Trophoblast cell (in vitro differentiated cells and primary cell): ENCODE measurements at places on chromosomes 2 and 18.

DNA sequence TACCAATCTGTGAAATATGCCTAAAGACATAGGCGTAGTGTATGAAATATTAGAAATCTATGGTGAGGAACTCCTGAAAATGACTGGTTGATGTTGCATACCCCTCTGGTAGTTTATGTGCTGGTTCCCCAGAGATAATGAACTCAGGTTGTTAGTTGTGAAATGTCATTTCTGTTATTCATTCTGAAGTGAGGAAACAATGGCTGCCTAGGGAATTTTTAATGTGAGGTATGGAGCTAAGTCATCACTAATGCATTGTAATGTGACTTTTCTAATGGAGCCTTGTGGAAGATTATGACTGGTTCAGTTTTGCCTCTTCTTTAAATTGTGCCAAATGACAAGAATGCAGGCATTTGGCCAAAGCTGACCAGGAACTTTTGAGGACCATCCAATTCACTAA lies 61.6 kb upstream of the RAB27B start:
- H3K27ac ChIP-seq, result no peak overlapping the region
- DNase-seq, result peak; percentile 58
- H3K4me3 ChIP-seq, result no peak overlapping the region
- H3K4me1 ChIP-seq, result no peaks in the 10 kb centered on the region
- no peaks in the 10 kb centered on the region for H3K36me3 ChIP-seq

GRCh38 chr18:76388891-76389423 lies 106.1 kb downstream of the ZNF516 start:
- H3K4me1 ChIP-seq, result no peaks in the 10 kb centered on the region
- no peaks in the 10 kb centered on the region for H3K36me3 ChIP-seq
- no peak overlapping the region for H3K27ac ChIP-seq
- no peak overlapping the region for H3K4me3 ChIP-seq
- DNase-seq, result no peak

- peaks cover 11% of the 10 kb centered on the region for H3K4me1 ChIP-seq
- H3K4me3 ChIP-seq, result peak overlapping the region; percentile 65
Measured at GRCh38 chr18:11689669-11690565, 853 bp downstream of the GNAL start.

- no peak overlapping the region for H3K27ac ChIP-seq
- no peak overlapping the region for H3K4me3 ChIP-seq
- no peaks in the 10 kb centered on the region for H3K27me3 ChIP-seq
- H3K36me3 ChIP-seq, result no peaks in the 10 kb centered on the region
Measured at GRCh38 chr2:201656102-201656501, 12.8 kb upstream of the TMEM237 start.

DNA sequence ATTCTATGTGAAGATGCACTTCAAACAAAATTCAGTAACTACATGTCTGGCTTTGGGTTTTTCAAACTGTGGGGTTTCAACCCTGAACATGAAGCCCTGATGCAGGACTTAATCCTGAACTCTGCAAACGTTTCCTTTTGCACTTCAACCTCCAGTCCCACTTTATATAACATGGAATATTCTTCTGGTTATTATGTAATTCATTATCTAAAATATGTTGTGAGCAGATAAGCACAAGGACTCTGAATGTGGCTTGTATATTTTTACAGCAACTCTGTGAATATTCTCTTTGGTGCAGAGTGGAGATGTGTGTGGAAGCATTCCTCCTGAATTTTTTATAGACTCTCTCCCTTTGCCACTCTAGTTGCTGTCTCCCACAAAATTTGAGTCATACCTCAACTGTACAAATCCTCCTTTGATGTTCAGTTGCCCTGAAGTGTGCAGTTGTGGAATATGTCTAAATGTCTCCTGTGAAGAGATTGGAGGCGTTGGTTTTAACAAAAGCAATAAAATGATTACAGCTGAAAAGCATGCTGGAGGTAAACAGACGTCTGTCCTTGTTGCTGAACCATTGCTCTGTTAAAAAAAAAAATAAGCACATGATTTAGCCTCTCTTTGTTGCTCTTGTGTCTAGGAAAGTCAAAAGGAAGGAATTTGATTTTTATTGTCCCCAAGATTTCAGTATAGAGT lies 205.1 kb upstream of the NRP2 start:
- no peak for DNase-seq
- no peak overlapping the region for H3K27ac ChIP-seq
- no peaks in the 10 kb centered on the region for H3K36me3 ChIP-seq
- no peaks in the 10 kb centered on the region for H3K4me1 ChIP-seq

DNA sequence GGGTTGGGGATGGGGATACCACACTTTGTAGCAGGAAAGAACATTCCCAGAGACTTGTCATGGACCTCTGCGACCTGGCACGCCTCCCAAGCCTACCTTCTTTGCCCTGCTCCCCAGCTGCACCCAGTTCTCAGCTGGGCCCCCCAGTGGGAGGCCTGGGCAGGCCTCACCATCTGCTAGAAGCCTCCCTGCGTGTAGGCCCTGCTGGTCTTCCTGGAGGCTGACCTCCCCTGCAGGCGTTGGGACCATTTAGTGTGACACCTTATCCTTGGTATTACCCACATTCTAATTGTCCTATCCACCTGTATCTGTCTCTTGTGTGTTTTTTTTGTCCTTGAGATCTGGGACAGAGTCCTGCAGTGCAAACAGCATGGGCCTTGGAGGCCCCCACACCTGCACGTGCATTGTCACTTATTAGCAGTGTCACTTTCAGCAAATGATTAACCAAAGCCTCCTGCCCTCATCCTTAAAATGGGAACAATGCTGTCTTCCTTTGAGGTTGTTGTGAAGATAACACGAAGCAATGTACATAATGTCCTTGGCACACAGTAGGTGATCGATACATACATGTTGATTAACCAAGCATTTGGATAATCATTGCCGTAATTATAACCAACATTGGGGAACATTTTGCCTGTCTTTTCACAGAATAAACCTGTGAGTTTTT lies 77.2 kb downstream of the LIPG start:
- H3K27ac ChIP-seq, result no peak overlapping the region
- no peak for DNase-seq
- no peak overlapping the region for H3K4me3 ChIP-seq
- no peaks in the 10 kb centered on the region for H3K36me3 ChIP-seq
- H3K4me1 ChIP-seq, result no peaks in the 10 kb centered on the region

DNA sequence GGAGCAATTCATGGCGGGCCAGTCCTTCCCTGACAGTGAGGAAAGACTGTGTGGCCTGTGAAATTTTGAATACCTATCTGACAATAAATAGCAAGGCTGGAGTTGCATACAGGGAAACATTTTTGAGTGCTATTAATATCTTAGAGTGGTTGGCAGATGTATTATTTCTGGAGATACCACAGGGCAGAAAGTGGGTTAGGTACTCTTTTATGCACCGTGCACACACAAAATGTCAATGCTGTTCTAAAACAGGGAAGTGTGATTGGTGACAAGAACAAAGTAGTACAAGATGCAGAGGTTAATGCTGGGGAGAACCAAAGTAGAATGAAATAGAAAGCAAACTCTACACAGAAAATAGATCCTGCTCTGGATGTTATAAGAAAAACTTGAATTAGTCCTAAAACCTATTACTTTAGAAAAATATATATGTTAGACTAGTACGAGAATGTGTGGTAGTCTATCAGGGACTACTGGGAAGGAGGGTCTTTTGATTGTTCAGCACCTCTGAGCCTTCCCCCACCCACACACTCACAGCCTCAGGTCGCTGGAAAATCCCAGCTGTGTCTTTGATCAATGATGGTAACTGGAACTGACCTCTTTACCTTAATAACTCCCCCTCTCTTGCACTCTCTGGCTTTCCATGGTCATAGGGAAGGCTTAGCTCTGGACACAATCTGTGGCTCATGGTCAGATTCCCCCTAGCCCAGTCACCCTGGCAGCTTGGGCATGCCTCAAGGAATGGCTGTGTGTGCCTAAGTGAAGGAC lies 58.2 kb downstream of the SERPINB8 start:
- no peak overlapping the region for H3K4me3 ChIP-seq
- no peaks in the 10 kb centered on the region for H3K36me3 ChIP-seq
- H3K27ac ChIP-seq, result no peak overlapping the region
- H3K4me1 ChIP-seq, result no peaks in the 10 kb centered on the region
- DNase-seq, result no peak

GRCh38 chr2:12684471-12684936 lies 32.2 kb upstream of the TRIB2 start:
- H3K27ac ChIP-seq, result no peak overlapping the region
- H3K36me3 ChIP-seq, result no peaks in the 10 kb centered on the region
- no peak for DNase-seq
- H3K4me3 ChIP-seq, result no peak overlapping the region
- no peaks in the 10 kb centered on the region for H3K4me1 ChIP-seq

- H3K4me3 ChIP-seq, result no peak overlapping the region
- no peaks in the 10 kb centered on the region for H3K27me3 ChIP-seq
- DNase-seq, result no peak
- H3K36me3 ChIP-seq, result no peaks in the 10 kb centered on the region
- no peaks in the 10 kb centered on the region for H3K4me1 ChIP-seq
- no peak overlapping the region for H3K27ac ChIP-seq
Measured at GRCh38 chr2:129768036-129768386, 211.5 kb upstream of the RAB6C start.

GRCh38 chr18:79524181-79525078 lies 128.7 kb downstream of the NFATC1 start:
- no peak overlapping the region for H3K4me3 ChIP-seq
- no peak overlapping the region for H3K27ac ChIP-seq
- H3K27me3 ChIP-seq, result no peaks in the 10 kb centered on the region
- H3K36me3 ChIP-seq, result no peaks in the 10 kb centered on the region

DNA sequence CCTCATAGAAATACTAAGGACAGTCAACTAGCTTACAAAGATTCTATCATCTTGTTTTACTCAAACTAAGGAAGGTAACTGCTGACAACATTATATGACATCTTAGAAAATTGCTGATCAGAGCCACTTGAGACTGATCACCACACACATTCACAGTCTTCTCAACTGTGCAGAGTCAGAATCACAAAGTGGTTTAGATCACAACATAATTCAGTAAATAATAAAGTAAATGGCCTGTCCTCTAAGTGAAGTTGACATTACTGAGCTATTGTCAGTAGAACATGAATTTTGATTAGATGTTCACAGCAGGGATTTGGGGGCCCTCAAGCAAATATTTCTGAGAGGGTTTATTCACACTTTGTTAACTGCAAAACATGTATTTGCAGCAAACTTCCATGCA lies 28.5 kb downstream of the NOL4 start:
- DNase-seq, result no peak
- H3K27ac ChIP-seq, result no peak overlapping the region
- no peak overlapping the region for H3K4me3 ChIP-seq

DNA sequence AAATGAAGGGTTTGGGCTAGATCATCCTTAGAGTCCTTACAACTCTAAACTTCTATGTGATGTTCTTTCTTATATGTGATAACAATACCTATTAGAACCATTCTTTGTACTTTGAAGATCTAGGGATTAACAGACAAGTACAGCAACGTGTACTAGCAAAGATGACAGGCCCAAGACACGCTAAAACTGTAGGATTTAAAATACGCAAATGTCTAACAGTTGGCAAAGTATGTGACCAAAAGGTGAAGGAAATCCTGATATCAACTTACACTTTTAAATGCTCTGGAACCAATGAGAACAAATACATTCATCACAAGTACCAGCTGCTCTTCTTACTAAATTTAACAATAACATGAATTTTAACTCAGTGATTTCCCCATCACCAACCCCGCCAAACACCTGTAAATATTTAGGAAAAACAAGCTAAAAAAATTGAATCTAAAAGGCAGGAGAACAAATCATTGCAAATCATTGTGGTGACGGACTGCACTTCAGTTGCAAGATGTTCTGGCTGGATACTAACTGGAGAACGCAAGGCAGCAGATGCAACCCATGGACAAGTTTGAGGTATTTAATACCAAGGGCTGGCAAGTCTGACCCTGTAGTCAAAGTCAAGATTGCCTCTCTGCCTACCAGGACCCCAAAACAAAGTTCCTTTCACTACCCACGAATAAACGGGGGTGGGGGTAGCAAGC lies 1.4 kb downstream of the ANKRD44 start:
- DNase-seq, result no peak
- H3K27ac ChIP-seq, result no peak overlapping the region
- no peak overlapping the region for H3K4me3 ChIP-seq

DNA sequence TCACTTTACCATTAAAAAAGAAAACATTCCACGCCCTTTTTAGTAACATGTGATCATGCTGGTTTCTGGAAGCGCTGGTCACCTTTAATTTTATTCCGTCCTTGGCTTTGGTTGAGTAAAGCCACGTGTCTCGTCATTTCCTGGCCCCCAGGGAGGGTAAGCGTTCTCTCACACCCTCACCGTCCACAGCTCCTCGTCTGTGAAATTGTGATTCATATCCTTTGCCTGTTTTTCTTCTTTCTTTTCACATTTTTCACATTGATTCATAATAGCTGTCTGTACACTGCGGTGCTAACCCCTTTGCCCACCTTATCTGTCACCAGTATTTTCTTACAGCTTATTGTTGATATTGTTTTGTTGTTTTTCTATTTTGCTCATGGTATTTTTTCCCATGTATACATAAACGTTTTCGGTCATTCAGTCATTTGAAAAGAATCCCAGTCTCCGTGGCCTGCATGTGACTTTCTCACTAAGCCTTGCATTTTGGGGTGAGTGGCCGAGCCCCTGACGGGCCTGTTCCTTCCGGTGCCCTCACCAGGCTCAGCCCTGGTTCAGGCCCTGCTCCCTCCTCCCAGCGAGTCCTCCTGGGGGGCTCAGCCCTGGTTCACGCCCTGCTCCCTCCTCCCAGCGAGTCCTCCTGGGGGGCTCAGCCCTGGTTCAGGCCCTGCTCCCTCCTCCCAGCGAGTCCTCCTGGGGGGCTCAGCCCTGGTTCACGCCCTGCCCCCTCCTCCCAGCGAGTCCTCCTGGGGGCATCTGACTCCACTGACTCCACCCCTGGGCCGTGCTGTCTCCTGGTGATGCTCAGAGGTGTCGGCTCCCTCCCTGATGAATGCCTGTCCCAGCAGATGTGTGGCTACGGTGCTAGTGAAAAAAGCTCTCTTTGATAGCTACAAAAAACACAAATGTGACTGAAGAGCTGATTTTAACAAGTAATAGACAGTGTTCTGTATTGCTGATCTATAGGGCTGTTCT lies 249.7 kb upstream of the PXDN start:
- no peak for DNase-seq
- no peaks in the 10 kb centered on the region for H3K36me3 ChIP-seq
- no peak overlapping the region for H3K4me3 ChIP-seq
- H3K4me1 ChIP-seq, result no peaks in the 10 kb centered on the region

DNA sequence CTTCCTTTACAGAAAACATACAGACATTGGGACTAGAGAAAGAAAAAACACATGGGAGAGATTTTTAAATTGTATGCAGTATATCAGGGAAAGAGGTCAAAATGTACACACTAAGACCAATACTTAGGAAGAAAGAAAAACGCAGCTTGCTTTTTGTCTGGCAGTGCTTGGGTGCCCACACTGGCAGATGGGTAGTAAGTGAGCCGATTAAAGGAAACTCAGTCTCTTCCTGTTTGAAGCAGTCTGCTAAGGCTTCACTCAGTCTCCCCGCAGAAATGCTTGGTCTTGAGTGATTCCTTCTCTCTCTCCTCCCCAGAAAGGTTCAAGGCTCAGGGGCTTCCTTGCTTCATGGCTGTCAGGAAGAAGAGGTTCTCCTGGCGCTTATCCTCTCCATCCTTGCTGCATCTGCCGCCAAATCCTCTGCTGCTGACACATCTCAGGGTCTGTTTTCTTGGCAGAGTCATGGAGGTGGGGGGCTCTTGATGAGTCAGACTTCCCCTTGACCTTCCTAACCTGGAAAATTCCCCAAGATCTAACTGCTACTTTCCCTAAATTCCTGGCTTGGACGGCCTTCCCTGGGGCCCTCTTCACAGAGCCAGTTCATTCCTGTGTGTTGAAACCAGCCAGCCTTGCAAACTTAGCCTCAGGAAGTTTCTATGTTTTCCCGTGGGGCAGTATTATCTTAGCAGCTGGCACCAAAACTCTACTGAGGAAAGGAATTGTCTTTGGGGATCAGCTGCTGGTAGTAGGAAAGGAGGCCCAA lies 10.5 kb upstream of the TMSB10 start:
- H3K27ac ChIP-seq, result peak overlapping the region; percentile 65
- H3K36me3 ChIP-seq, result no peaks in the 10 kb centered on the region
- peaks cover 12% of the 10 kb centered on the region for H3K4me1 ChIP-seq
- DNase-seq, result peak; percentile 71
- no peak overlapping the region for H3K4me3 ChIP-seq
- H3K27me3 ChIP-seq, result no peaks in the 10 kb centered on the region
